ENCODE measurements at places on chromosomes 1 and 21.

- no peak for DNase-seq
Observed at GRCh38 chr1:199522936-199523335, 504.6 kb upstream of the NR5A2 start.

DNA sequence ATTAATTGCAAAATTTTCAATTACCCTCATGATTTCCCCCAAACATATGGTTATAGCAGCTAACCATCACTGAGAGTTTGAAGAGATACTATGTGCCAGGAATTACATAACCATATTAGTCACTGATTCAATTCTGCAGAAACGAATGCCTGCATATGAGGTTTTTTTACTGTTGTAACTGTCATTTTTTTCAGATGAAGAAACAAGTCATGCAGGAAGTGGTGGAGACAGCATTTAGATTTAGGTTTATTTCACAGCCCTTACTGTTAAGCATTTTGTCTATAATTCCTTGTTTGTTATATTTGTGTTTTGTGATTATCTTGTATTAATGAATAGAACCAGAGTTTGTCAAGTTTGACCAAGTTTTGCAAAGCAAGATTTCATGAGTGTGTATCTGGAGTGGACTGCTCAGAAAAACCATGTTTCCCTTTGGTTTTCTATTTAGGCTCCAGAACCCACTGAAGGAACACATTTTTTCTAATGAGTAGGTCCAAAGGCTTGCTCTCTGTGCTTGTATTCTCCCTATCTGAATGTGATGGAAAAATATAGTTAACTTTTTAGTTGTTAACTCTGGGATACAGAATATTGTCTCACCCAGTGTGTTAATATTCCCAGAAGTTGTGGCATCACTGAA, 308.5 kb upstream of the ADAMTS5 start:
- DNase-seq = no peak

- no peak for DNase-seq
Observed at GRCh38 chr1:18134324-18135046, 26.9 kb downstream of the IGSF21 start.

DNA sequence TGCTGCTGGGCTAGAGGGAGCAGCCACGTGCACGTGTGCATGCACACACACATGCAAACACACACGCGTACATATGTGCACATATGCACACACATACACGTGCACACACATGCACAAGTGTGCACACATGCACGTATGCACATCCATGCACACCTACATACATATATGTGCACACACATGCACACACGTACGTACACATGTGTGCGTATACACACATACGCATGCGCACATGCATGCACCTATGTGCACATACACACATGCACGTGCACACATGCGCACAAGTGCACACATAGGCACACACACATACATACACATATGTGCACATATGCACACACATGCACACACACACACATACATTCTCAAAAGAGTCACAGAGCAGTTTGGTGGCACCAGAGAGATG, 85.9 kb upstream of the SLC25A33 start:
- DNase-seq = no peak
